ENCODE measurements at places on chromosomes 6 and 20. TPM values are rescaled to one million over a fixed set of nuclear protein-coding genes. Genes with fewer than 3 reads are reported as not detected.

- no peaks in the 10 kb centered on the region for H3K36me3 ChIP-seq
- H3K27me3 ChIP-seq = no peaks in the 10 kb centered on the region
- peak overlapping the region; percentile 51 for H3K27ac ChIP-seq
Measured at GRCh38 chr20:1373614-1374013, 19.2 kb downstream of the FKBP1A start.

DNA sequence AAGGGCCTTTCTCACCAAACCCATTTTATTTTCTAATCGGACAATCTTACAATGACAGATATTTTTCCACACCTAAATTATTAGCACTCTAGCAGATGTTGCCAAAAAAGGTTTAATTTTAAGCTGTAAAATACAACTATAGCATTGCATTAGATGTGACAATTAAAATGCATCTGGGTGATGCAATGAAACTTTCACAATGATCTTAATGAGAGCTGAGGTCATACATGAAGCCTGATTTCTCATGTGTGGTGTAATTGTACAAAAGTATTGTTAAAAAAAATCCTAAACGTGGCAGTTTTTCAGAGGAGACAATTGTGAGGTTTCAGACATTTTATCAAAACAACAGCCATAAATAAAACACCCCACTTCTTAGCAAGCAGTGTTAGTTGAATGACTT lies 606.0 kb downstream of the HDGFL1 start:
- no peak overlapping the region for H3K27ac ChIP-seq
- no peak for DNase-seq
- no peaks in the 10 kb centered on the region for H3K4me1 ChIP-seq

DNA sequence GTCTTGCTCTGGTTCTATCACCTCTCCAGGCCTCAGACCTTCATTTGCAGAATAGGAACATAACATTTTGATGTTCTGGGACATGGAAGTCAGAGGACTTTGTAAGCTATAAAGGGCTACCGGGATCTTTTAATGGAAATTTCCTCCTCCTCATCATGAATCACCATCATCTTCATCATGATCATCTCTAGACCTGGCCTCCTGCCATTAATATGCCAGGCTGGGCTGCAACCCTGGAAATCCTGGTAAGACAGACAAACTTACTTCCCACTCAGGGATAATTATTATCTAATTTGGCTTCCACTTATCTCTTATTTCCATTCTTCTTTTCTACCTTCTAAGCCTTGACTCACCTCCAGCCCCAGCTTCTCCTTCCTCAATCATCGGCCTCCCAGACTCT lies 41.0 kb upstream of the MRPS18A start:
- no peaks in the 10 kb centered on the region for H3K4me1 ChIP-seq
- H3K4me3 ChIP-seq = no peak overlapping the region
- peak; percentile 22 for DNase-seq
- H3K36me3 ChIP-seq = no peaks in the 10 kb centered on the region

DNA sequence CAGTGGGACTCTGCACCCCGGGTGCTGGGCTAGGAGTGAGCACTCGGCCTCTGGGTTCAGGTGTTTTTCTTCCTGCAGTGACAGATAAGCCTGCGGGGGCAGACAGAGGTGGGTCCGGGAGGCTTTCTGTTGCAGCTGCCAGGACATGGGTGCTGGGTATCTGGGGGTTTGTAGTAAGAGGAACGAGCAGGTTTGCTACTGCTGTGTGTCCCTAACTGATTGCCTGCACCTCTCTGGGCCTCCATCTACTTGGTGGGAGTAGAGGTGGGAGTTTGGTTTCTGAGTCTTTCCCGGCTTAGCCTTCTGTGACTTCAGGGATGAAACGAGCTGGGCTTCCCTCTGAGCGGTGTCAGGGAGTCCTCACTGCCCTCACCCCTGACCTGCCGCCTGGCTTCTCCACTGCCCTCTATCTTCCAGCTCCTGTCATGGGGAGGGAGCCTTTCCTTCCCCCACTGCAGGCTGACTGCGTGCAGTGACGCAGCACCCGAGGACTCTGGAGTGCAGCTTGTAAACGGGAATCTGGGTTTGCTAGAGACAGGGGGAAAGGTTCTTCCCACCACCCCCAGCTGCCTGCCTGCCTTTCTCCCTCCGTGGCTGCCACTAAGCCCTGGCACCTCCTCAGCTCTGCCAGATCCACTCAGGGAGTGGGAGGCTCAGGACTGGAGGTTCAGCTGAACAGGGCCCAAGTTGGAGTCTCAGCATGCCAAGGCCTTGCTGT lies 6.7 kb downstream of the DLGAP4 start:
- H3K4me1 ChIP-seq = no peaks in the 10 kb centered on the region
- H3K27ac ChIP-seq = no peak overlapping the region
- no peaks in the 10 kb centered on the region for H3K27me3 ChIP-seq
- no peak for DNase-seq
- H3K36me3 ChIP-seq = no peaks in the 10 kb centered on the region
- H3K4me3 ChIP-seq = no peak overlapping the region

DNA sequence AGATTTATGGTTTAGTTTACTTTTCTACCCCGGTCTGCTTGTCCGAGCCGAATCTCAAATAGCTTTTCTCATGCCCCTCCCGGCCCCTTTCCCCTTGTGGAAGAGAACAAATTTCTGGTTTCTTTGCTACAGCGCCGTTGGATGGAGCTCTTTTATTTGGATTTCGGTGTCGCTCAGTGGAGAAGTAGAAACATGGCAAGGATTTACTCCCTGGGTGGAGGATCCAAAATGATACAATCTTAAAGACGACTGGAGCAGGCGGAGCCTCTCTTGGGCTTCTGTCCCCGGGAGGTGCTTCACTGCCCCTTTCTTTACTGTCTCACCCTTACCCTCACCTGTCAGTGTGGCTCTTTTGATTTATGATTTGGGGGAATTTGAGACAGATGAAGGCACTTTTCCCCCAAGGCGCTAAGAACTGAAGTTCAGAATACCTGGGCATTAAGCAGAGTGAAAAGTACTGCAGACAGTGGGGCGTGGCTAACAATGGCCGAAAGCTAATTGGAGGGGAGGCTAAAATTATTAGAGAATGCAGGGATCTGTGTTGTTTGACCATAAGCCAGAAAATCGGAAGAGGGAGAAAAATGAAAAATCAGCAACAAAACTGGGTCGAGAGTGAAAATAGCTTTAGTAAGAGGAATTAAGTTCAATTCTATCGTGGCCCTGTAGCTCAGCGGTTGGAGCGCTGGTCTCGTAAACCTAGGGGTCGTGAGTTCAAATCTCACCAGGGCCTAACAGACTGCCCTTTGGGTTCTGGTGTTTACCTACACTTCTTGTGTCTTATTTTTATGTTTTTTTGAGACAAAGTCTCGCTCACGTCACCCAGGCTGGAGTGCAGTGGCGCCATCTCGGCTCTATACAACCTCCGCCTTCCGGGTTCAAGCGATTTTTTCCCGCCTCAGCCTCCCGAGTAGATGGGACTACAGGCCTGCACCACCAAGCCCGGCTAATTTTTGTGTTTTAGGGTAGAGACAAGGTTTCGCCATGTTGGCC lies 145.1 kb upstream of the ZNF184 start:
- H3K36me3 ChIP-seq = no peaks in the 10 kb centered on the region
- no peak overlapping the region for H3K27ac ChIP-seq
- H3K4me3 ChIP-seq = peak overlapping the region; percentile 33
- no peaks in the 10 kb centered on the region for H3K4me1 ChIP-seq
- no peaks in the 10 kb centered on the region for H3K27me3 ChIP-seq
- no peak for DNase-seq

GRCh38 chr6:20589266-20589665 lies 55.0 kb downstream of the CDKAL1 start:
- no peak for DNase-seq
- no peaks in the 10 kb centered on the region for H3K27me3 ChIP-seq
- H3K36me3 ChIP-seq = no peaks in the 10 kb centered on the region
- H3K4me3 ChIP-seq = no peak overlapping the region

DNA sequence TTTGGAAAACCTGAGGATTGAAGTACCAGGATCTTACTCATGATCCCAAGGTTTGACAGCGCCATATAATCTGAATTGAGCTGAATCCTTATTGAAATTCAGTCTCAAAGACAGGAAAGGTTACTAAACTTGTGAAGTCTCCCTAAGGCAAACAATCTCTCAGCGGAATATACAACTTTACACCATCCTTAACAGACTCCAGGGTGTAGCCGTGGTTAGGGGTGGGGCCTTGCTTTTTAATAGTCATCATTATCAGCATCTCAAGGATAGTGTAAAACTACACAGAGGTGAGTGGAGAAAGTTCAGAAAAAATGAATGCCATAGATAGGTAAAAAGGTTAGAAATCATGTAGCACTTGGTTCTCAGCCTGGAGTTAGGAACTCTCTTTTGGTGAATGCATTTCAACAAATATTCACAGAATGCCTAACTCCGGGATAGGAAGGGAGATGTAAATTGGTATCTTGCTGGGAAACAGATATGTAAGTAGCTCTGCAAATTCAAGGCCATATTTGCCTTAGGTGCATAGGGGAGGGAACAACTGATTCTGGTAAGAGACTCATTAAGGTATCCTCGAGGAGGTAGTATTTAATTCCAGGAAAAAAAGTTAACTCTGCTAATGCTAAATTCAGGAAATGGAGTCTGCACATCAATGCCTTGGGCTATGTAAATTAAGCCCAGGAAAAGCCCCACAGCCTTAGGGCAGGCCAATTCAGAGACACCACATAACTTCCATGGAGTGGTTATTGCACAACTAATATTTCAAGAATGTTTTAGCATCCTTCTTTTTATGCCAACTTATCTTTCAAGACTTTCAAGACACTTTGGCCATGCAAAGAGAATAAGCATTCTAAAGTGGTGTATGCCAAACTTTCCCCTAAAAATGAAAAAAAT lies 61.6 kb downstream of the SNAP25 start:
- H3K27ac ChIP-seq = peak overlapping the region; percentile 54
- no peak for DNase-seq
- H3K4me3 ChIP-seq = peak overlapping the region; percentile 7
- peaks cover 15% of the 10 kb centered on the region for H3K4me1 ChIP-seq
- H3K36me3 ChIP-seq = no peaks in the 10 kb centered on the region

Gene LY86
- not detected for total RNA-seq

Gene CCN5
- 377 TPM for total RNA-seq

Gene DCDC2
- not detected for total RNA-seq

Gene CDSN
- not detected for total RNA-seq

Gene FAM110A
- 9.7 TPM for total RNA-seq

Measured in ascending aorta (tissue), 2 donors.